Fibroblast of the aortic adventitia (primary cell): ENCODE measurements at places on chromosomes 6 and 20. TPM values are rescaled to one million over a fixed set of nuclear protein-coding genes. Genes with fewer than 3 reads are reported as not detected.

SGK2 gene
- total RNA-seq, result 0.09 TPM in 1 of 2 replicates, not detected in the other

COX4I2 gene
- not detected in 2 replicates for total RNA-seq

SLPI gene
- total RNA-seq, result 0.63 and 12.9 TPM in 2 replicates

SNX14 gene
- total RNA-seq, result 99.1 and 188 TPM in 2 replicates

MUCL3 gene
- under 0.01 TPM in 1 of 2 replicates, not detected in the other for total RNA-seq

TFAP2C gene
- 0.08 TPM in 1 of 2 replicates, not detected in the other for total RNA-seq

GRM1 gene
- under 0.01 and 0.09 TPM in 2 replicates for total RNA-seq

OR2H1 gene
- not detected in 2 replicates for total RNA-seq

ENPP4 gene
- total RNA-seq, result 0.99 and 6.1 TPM in 2 replicates

CDSN gene
- not detected in 2 replicates for total RNA-seq

LY86 gene
- total RNA-seq, result not detected in 2 replicates

DOK5 gene
- total RNA-seq, result 53.6 and 85.6 TPM in 2 replicates

BNIP5 gene
- not detected in 2 replicates for total RNA-seq
